ENCODE measurements at places on chromosomes 2 and 18. TPM values are rescaled to one million over a fixed set of nuclear protein-coding genes. Genes with fewer than 3 reads are reported as not detected.

DNA sequence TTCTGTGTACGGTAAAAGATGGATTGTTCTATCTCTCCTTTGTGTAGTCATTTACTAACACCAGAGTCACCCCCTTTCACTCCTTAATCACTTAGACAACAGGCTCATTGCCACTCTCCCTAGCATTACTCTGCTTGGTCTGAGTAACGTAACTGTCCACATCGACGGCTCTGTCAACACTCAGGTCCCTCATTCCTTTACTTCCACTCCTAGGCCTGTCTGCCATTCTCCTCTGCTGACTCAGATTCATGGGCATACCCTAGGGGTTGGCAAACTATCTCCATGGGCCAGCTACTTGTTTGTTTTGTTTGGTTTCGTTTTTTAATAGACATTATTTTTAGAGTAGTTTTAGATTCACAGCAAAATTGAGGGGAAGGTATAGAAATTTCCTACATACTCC lies 243.9 kb downstream of the NR4A2 start:
- no peak for DNase-seq

ALPI gene
- not detected for total RNA-seq

DNA sequence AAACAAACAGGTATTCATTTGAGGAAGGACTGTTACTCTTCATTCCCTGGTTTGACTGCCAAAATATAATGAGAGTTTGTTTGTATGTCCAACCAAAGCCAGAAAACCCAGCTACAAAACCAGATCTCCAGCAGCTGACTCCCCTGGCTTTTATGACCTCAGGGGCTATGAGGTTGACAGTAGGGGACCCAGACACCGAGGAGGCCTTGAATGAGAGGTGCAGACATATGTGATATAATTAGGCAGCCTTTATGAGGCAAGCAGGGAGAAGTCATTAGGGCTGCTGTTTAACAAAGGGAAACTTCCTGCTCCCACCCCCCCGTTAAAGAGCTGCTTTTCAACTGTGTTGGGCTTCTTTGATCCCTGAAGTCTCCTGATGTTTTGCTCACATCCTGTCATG lies 236.7 kb downstream of the SLC4A3 start:
- no peak for DNase-seq

MTLN gene
- 131 TPM for total RNA-seq

- DNase-seq, result no peak
Observed at GRCh38 chr2:58239243-58239925, 1.7 kb downstream of the FANCL start.

SIX3 gene
- not detected for total RNA-seq

SMARCAL1 gene
- total RNA-seq, result 36.1 TPM

Data from vagina (tissue), 2 donors.